ENCODE measurements at places on chromosomes 16 and 17.

GRCh38 chr16:70592106-70592571 is 54.2 kb upstream of the IL34 start:
- no peaks in the 10 kb centered on the region for H3K4me1 ChIP-seq
- DNase-seq: no peak
- peaks cover 7% of the 10 kb centered on the region for H3K27me3 ChIP-seq
- no peaks in the 10 kb centered on the region for H3K36me3 ChIP-seq

- no peak overlapping the region for H3K4me3 ChIP-seq
- peaks cover 60% of the 10 kb centered on the region for H3K4me1 ChIP-seq
- DNase-seq: no peak
- H3K36me3 ChIP-seq: peaks cover 10% of the 10 kb centered on the region
- H3K27me3 ChIP-seq: no peaks in the 10 kb centered on the region
- no peak overlapping the region for H3K27ac ChIP-seq
Observed at GRCh38 chr17:76213491-76213890, 26.8 kb downstream of the RNF157 start.

GRCh38 chr17:61492759-61493526 is 40.7 kb downstream of the TBX4 start:
- no peaks in the 10 kb centered on the region for H3K4me1 ChIP-seq
- no peak overlapping the region for H3K4me3 ChIP-seq
- DNase-seq: no peak
- H3K36me3 ChIP-seq: no peaks in the 10 kb centered on the region
- H3K27me3 ChIP-seq: peaks cover 9% of the 10 kb centered on the region
- H3K27ac ChIP-seq: no peak overlapping the region

DNA sequence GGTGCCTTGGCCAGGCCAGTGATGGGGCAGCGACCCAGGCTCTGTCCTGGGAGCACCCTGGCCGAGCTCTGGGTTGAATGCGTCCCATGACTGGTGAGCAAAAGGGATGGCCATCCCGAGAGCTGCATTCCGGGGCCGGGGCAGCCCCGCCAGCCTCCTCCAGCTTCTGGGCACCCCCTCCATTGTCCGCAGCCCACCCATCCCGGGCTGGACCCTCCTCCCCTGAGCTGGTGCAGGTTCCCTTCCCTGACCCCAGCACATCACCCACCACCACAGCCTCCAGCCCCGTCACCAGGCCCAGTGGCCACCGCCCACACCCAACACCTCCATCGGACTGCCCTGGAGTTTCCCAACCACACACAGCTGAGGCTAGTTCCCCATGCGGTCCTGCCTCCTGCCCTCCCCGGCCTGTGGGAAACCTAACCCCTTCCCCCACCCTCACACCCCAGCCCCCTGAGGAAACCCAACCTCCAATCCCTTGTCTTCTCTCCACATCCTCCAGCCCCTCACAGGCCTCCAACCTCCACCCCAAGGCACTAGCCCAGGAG is 16.2 kb upstream of the PVALEF start:
- H3K36me3 ChIP-seq: no peaks in the 10 kb centered on the region
- peaks cover 11% of the 10 kb centered on the region for H3K27me3 ChIP-seq

- peak overlapping the region; percentile 93 for H3K27ac ChIP-seq
- no peaks in the 10 kb centered on the region for H3K27me3 ChIP-seq
- no peaks in the 10 kb centered on the region for H3K36me3 ChIP-seq
- peaks cover 50% of the 10 kb centered on the region for H3K4me1 ChIP-seq
- peak overlapping the region; percentile 62 for H3K4me3 ChIP-seq
Observed at GRCh38 chr17:77409282-77410161, 268.8 kb downstream of the SEC14L1 start.

DNA sequence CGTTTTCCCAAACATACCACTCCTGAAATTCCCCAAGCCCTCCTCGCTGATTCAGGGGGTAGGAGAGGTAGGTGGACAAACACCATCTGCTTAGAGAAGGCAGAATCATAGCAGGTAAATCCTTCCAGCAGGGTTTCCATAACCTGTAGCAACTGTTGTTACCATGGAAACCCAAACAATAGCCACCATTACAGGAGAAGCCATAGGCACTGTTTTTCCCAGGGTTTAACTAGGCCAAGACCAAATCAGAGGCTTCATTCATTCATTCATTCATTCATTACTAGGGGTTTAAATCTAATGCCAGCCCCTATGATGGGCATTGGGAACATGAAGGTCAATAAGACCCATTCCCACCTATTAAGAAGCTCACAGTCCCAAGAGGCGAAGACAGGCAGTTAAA is 25.5 kb upstream of the CIITA start:
- H3K27me3 ChIP-seq: peaks cover 2% of the 10 kb centered on the region
- no peak overlapping the region for H3K27ac ChIP-seq
- H3K36me3 ChIP-seq: no peaks in the 10 kb centered on the region

GRCh38 chr17:13576661-13577526 is 24.8 kb downstream of the HS3ST3A1 start:
- H3K27ac ChIP-seq: no peak overlapping the region
- H3K4me1 ChIP-seq: no peaks in the 10 kb centered on the region
- H3K36me3 ChIP-seq: no peaks in the 10 kb centered on the region
- no peak for DNase-seq
- peaks cover 15% of the 10 kb centered on the region for H3K27me3 ChIP-seq
- H3K4me3 ChIP-seq: no peak overlapping the region

- peaks cover 63% of the 10 kb centered on the region for H3K4me1 ChIP-seq
- H3K4me3 ChIP-seq: no peak overlapping the region
- H3K27ac ChIP-seq: no peak overlapping the region
- no peaks in the 10 kb centered on the region for H3K27me3 ChIP-seq
- DNase-seq: no peak
Observed at GRCh38 chr17:66466840-66467367, 164.5 kb downstream of the PRKCA start.

- H3K27ac ChIP-seq: no peak overlapping the region
- no peak overlapping the region for H3K4me3 ChIP-seq
- H3K27me3 ChIP-seq: peaks cover 7% of the 10 kb centered on the region
Observed at GRCh38 chr17:33892717-33893591, 362.1 kb upstream of the CCL2 start.

DNA sequence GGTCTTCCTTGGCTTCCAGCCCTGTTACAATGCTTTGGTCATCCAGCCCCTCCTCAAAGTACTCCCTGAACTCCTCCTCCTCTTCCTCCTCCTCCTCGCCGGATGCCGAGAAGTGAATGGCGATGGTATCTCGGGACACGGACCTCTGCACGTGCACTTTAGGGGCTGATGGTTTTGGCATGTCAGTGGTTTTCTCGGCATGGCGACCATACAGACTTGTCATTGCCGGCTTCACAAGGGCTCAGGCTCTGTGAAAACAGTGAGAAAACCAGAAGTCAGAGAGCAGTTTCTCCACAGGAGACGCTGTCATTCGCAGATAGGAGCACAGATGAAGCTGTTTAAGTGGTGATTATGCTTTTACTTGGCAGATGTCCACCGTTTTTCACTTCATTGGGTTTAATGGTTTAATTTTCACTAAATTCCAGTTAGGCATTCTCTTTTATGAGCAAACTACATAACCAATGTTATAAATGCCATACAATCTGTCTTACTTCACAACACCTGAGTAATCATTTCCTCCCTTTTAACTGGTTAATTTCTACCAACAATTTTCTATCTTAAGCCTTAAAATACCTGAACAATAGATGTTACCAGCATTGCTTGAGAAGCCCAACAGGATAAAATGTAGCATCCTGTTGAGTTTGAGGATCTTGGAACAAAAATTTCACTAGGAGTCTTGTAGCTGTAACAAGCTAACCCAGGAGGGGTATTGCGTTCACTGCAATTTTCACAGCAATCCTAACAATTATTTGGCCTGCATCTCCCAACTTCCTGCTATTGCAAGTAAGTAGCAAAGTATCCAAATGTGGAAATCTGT is 48.9 kb downstream of the TEX2 start:
- no peak overlapping the region for H3K27ac ChIP-seq
- no peak overlapping the region for H3K4me3 ChIP-seq
- no peaks in the 10 kb centered on the region for H3K27me3 ChIP-seq
- H3K36me3 ChIP-seq: peaks cover 29% of the 10 kb centered on the region
- H3K4me1 ChIP-seq: peaks cover 30% of the 10 kb centered on the region

DNA sequence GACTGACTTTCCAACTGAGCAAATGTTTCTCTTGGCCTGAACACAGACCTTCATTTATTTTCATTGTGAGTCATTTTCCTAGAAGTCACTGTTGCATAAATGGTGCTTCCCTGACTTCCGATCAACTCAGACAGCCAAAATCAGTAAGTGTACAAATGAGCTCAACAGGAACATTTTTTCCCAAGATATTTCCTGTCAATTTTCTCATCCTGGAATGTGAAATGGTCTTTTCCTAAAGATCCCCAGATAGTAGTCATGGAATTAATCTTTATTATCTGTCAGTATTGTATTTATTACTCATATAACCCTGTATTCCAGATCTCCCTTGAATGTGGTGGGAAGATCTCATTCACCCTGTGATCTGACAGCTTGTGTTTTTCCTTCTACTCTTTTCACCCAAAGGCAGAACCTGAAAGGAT is 360.3 kb upstream of the KIF2B start:
- H3K27me3 ChIP-seq: no peaks in the 10 kb centered on the region
- H3K36me3 ChIP-seq: no peaks in the 10 kb centered on the region
- no peak for DNase-seq
- H3K4me1 ChIP-seq: no peaks in the 10 kb centered on the region
- H3K27ac ChIP-seq: no peak overlapping the region
- no peak overlapping the region for H3K4me3 ChIP-seq

- H3K4me3 ChIP-seq: no peak overlapping the region
- H3K27ac ChIP-seq: no peak overlapping the region
- no peaks in the 10 kb centered on the region for H3K36me3 ChIP-seq
- no peak for DNase-seq
Observed at GRCh38 chr17:68349157-68349556, 57.9 kb downstream of the ARSG start.

GRCh38 chr16:53852678-53853077 is 148.7 kb downstream of the FTO start:
- no peak overlapping the region for H3K4me3 ChIP-seq
- peaks cover 5% of the 10 kb centered on the region for H3K4me1 ChIP-seq
- no peak for DNase-seq
- H3K27me3 ChIP-seq: no peaks in the 10 kb centered on the region

DNA sequence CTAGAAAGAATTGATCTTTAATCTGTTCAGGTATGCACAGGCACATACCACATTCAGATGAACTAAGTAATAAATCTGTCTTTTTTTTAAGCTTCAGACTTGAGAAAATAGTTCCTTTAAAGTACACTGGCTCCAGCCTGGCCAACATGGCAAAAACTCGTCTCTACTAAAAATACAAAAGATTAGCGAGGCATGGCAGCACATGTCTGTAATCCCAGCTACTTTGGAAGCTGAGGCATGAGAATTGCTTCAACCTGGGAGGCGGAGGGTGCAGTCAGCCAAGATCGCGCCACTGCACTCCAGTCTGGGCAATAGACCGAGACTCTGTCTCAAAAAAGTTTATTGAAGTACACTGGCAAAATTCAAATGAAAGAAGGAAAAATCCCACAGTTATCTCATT is 111.0 kb upstream of the NETO2 start:
- no peak for DNase-seq
- no peaks in the 10 kb centered on the region for H3K4me1 ChIP-seq
- no peak overlapping the region for H3K27ac ChIP-seq

- peaks cover 34% of the 10 kb centered on the region for H3K27me3 ChIP-seq
- no peaks in the 10 kb centered on the region for H3K36me3 ChIP-seq
- DNase-seq: no peak
- H3K4me3 ChIP-seq: no peak overlapping the region
- peaks cover 11% of the 10 kb centered on the region for H3K4me1 ChIP-seq
Observed at GRCh38 chr17:48006936-48007709, 30.5 kb downstream of the COPZ2 start.

- H3K27ac ChIP-seq: no peak overlapping the region
- H3K4me1 ChIP-seq: peaks cover 9% of the 10 kb centered on the region
- no peaks in the 10 kb centered on the region for H3K36me3 ChIP-seq
- no peaks in the 10 kb centered on the region for H3K27me3 ChIP-seq
Observed at GRCh38 chr17:75096082-75096625, 8.4 kb downstream of the SLC16A5 start.

DNA sequence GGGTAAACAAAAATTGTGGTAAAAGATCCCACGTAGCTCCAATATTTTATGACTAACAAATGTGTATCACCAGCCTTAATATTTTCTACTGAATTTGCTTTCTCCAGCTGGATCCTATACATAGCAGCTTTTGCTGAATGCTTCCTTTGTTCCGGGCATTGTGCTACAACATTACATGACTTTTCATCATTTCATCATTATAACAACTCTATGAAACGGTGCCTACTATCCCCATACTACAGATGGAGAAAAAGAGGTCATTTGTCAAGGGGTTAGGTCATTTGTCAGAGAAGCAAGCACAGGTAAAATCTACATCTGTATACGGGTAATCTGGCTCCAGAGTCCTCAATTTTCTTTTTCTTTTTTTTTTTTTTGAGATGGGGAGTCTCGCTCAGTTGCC is 74.3 kb downstream of the KANSL1 start:
- H3K27ac ChIP-seq: no peak overlapping the region
- H3K36me3 ChIP-seq: no peaks in the 10 kb centered on the region
- peak overlapping the region; percentile 15 for H3K4me3 ChIP-seq
- DNase-seq: no peak
- H3K27me3 ChIP-seq: no peaks in the 10 kb centered on the region

GRCh38 chr17:57466017-57466471 is 209.7 kb downstream of the MSI2 start:
- peaks cover 59% of the 10 kb centered on the region for H3K4me1 ChIP-seq
- no peak overlapping the region for H3K4me3 ChIP-seq
- H3K27ac ChIP-seq: no peak overlapping the region
- peaks cover 6% of the 10 kb centered on the region for H3K36me3 ChIP-seq

DNA sequence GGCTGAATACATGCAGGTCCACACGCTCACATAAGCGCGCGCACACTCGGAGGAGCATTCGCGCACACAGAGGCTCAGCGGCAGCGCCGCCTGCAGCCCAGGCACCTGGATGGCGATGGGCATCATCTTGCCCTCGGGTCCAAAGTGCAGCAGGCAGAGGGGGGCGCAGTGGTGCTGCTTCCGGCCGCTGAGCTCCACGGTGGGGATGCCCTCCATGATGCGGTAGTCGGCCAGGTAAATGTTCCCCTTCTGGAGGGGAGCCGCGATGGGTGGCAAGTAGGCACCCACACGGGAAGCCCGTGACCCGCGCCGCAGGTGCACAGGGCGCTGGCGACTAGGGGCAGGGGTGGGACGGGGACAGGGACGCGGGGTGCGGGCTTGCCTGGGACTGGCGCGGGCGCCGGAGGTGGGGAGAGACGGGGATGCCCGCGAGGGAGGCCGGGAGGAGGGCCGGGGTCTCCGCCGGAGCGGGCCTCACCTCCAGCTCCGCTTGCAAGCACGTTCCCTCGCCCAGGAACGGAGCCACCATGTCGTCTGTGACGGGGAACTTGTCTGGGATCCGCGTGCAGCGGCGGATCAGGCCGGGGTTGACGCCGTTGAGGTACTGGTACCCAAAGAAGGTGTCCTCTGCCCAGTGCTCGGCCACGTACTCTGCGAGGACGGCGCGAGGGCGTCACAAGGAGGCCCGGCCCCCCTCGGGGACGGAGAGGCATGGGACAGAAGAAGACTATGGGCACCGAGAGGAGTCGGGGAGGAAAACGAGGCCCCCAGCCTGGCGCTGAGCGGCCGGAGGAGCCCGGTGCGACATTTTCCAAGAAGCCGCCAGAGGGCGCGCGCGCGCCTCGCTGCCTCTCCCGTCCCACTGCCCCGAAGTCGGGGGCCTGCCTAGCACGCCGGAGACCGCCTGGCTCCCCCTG is 8.0 kb downstream of the ALOX12B start:
- H3K4me3 ChIP-seq: peak overlapping the region; percentile 88
- peak; percentile 80 for DNase-seq
- H3K36me3 ChIP-seq: peaks cover 5% of the 10 kb centered on the region
- peaks cover 18% of the 10 kb centered on the region for H3K4me1 ChIP-seq
- no peaks in the 10 kb centered on the region for H3K27me3 ChIP-seq

GRCh38 chr17:48541036-48541576 is 3.8 kb downstream of the HOXB2 start:
- H3K27me3 ChIP-seq: peaks cover 5% of the 10 kb centered on the region
- H3K4me1 ChIP-seq: peaks cover 38% of the 10 kb centered on the region
- peaks cover 4% of the 10 kb centered on the region for H3K36me3 ChIP-seq
- no peak for DNase-seq
- peak overlapping the region; percentile 99 for H3K4me3 ChIP-seq
